ENCODE measurements at places on chromosomes 11 and 22. TPM values are rescaled to one million over a fixed set of nuclear protein-coding genes. Genes with fewer than 3 reads are reported as not detected.

Gene OR52I1
- total RNA-seq, result not detected

GRCh38 chr22:24823787-24824186 lies 17.8 kb downstream of the SGSM1 start:
- H3K27me3 ChIP-seq, result no peaks in the 10 kb centered on the region
- no peak overlapping the region for H3K27ac ChIP-seq
- no peak overlapping the region for H3K4me3 ChIP-seq

GRCh38 chr11:109845437-109845836 lies 247.8 kb upstream of the ZC3H12C start:
- H3K27me3 ChIP-seq, result no peaks in the 10 kb centered on the region
- no peaks in the 10 kb centered on the region for H3K36me3 ChIP-seq
- DNase-seq, result no peak
- no peak overlapping the region for H3K4me3 ChIP-seq
- H3K27ac ChIP-seq, result no peak overlapping the region
- no peaks in the 10 kb centered on the region for H3K4me1 ChIP-seq

DNA sequence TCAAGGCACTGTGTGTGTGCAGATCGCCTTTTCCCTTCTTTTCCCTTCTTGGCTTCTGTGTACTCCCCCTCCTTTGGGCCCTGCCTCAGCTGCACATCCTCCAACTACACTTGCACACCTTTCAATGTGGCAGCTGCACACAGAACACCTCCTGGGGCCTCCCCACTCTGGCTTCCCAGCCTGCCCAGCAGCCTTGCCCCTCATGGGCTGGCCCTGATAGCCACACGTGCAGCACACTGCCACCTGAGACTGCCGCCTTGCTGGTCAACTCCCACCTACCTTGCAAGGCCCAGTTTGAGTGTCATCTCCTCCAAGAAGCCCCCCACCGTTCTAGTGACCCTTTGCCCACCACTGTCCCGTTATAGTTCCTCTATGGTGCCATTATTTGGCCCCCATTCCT lies 77.3 kb upstream of the ARFGAP3 start:
- peaks cover 99% of the 10 kb centered on the region for H3K4me1 ChIP-seq
- peak overlapping the region; percentile 97 for H3K27ac ChIP-seq
- H3K27me3 ChIP-seq, result no peaks in the 10 kb centered on the region
- no peak for DNase-seq
- H3K4me3 ChIP-seq, result peak overlapping the region; percentile 9

- H3K27ac ChIP-seq, result peak overlapping the region; percentile 66
- H3K4me1 ChIP-seq, result peaks cover 52% of the 10 kb centered on the region
- H3K27me3 ChIP-seq, result no peaks in the 10 kb centered on the region
- peak overlapping the region; percentile 50 for H3K4me3 ChIP-seq
- no peaks in the 10 kb centered on the region for H3K36me3 ChIP-seq
- no peak for DNase-seq
Measured at GRCh38 chr11:128547946-128548648, 39.3 kb downstream of the ETS1 start.

Gene ROBO4
- 43.4 TPM for total RNA-seq

Gene CATSPERZ
- total RNA-seq, result not detected

GRCh38 chr11:111510311-111510710 lies 1.9 kb downstream of the BTG4 start:
- peaks cover 20% of the 10 kb centered on the region for H3K4me1 ChIP-seq
- H3K4me3 ChIP-seq, result no peak overlapping the region
- H3K36me3 ChIP-seq, result no peaks in the 10 kb centered on the region
- no peak overlapping the region for H3K27ac ChIP-seq
- peaks cover 34% of the 10 kb centered on the region for H3K27me3 ChIP-seq

Gene SERHL2
- 3.1 TPM for total RNA-seq

DNA sequence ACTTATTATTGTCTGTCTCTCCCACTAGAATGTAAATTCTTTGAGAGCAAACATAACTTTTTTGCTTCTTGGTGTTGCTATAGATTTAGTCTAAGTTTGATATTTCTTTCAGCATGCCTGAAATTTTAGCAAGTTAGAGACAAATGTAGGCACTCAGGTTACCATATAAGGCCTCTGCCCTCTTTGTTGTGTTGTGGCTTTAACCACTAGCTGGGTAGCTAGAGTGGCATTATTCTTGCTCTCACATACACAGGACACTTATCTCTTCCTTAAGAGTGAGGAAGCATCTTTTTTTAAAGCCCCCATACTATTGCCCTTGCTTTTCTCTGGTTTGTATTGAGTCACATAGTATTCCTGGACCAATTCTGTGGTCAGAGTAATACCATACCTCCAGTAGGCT lies 11.2 kb downstream of the ZBED5 start:
- no peaks in the 10 kb centered on the region for H3K27me3 ChIP-seq
- peaks cover 20% of the 10 kb centered on the region for H3K4me1 ChIP-seq
- DNase-seq, result no peak

Gene C22orf15
- 0.58 TPM for total RNA-seq

DNA sequence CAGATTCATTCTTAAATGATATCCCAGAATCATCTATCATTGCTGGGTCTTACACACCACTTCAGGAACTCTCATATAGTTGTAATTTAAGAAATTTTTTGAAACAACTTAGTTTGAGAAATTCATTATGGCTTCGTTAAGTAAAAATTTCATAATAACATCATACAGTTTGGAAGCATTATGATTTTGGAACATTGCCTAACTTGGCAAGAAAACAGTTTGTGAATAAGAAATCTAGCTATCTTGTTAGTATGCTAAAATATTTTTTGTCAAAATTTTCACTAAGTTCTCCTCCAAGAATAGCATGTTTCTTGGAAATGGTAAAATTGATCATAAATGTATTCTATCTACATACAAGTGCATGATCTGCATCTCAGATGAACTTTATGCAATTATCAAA lies 217.7 kb downstream of the CNTN5 start:
- no peaks in the 10 kb centered on the region for H3K27me3 ChIP-seq
- no peak for DNase-seq
- no peaks in the 10 kb centered on the region for H3K4me1 ChIP-seq

DNA sequence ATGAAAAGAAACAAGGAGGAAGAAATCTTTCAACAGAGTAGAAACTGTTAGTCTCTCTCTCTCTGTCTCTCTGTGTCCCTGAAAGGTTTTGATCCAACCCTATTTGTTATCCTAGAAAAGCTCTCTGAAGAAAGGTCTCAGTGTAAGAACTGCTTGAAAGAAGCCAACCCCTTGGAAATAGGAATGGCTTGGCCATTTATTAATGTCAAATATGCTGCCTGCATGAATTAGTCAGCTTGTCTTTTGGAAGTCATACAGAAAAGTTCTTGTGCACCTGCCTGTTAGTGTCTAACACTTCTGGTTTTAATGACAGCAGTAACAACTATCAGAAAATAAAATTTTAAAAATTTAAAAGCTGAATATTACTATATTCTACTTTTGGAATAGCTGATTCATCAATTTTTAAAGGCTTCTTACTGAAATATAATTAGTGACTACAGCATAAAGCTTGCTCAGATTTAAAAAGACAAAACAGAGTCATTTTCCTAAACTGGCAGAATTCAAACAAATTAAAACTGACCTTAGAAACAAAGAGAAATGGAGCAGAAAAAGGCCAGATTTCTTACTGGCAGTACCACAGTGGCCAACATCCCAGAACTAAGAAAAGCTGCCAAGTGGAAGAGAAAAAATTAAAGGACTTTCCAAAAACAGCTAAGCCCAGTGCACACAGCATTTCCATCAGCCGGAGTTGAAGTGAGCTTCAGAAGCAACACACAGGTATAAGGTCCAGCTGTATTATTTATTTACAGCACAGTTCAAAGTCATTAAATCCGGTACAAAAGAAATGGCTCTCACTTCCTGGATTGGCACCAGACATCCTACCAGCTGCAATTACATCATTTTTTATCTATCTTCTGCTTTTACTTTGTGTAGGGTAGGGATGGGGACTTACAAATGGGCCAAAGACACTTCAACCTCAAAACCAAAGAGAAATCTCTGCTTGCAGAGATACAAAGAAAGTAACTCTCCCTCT lies 76.3 kb downstream of the PRCP start:
- H3K4me1 ChIP-seq, result peaks cover 23% of the 10 kb centered on the region
- H3K27me3 ChIP-seq, result no peaks in the 10 kb centered on the region
- H3K4me3 ChIP-seq, result no peak overlapping the region
- no peak for DNase-seq

DNA sequence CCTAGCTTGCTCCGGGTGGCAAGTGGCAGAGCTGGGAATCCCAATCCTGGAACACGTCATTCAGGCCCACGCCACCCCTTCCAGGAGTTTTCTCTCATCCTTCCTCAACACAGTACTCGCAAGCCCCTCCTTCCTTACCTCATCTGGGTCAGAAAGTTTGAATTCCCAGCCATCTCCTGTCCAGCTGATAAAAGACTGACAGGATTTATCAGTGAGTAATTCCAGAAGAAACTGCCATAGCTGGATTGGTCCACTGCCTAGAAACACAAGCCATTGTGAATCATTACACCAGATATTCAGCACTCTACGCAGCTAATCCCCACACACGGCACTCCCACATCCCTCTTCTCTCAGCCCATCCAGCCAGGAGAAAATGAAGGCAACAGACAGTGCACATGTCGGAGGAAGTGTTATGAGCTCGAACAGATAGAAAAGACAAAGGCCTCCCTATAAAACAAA lies 124.0 kb downstream of the ETS1 start:
- no peak overlapping the region for H3K4me3 ChIP-seq
- peaks cover 58% of the 10 kb centered on the region for H3K4me1 ChIP-seq
- DNase-seq, result peak; percentile 81
- H3K36me3 ChIP-seq, result peaks cover 76% of the 10 kb centered on the region
- peak overlapping the region; percentile 70 for H3K27ac ChIP-seq

DNA sequence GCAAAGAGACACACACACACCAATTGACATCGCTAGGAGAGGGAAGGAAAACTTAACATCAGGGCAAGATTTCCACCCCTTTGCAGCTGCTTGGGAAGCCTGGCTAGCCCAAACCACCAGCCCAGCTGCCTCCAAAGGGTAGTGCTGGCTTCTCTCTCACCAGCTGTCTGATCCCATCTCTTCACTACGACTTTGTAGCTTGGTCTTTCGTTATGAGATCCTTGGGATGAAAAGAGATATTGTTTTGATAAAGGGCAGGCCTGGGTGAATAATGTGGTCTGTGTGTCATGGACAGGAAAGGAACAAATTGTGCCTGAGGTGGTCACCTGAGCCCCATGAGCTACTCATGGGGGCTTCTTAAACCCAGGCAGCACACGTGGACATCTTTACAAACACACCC lies 101.9 kb downstream of the ARL14EP start:
- no peak for DNase-seq
- no peak overlapping the region for H3K4me3 ChIP-seq
- no peak overlapping the region for H3K27ac ChIP-seq

GRCh38 chr11:125517116-125517770 lies 21.2 kb upstream of the FEZ1 start:
- H3K36me3 ChIP-seq, result no peaks in the 10 kb centered on the region
- H3K27me3 ChIP-seq, result no peaks in the 10 kb centered on the region
- DNase-seq, result no peak
- no peak overlapping the region for H3K27ac ChIP-seq
- H3K4me1 ChIP-seq, result no peaks in the 10 kb centered on the region

GRCh38 chr11:74680703-74681531 lies 50.3 kb downstream of the CHRDL2 start:
- H3K27ac ChIP-seq, result peak overlapping the region; percentile 80
- DNase-seq, result no peak
- no peaks in the 10 kb centered on the region for H3K27me3 ChIP-seq
- H3K36me3 ChIP-seq, result no peaks in the 10 kb centered on the region
- no peak overlapping the region for H3K4me3 ChIP-seq
- H3K4me1 ChIP-seq, result peaks cover 61% of the 10 kb centered on the region

- no peaks in the 10 kb centered on the region for H3K27me3 ChIP-seq
- no peak for DNase-seq
- H3K4me3 ChIP-seq, result no peak overlapping the region
- no peaks in the 10 kb centered on the region for H3K36me3 ChIP-seq
- peaks cover 61% of the 10 kb centered on the region for H3K4me1 ChIP-seq
Measured at GRCh38 chr11:64094463-64095260, 58.9 kb downstream of the FLRT1 start.

- DNase-seq, result no peak
- H3K4me3 ChIP-seq, result no peak overlapping the region
- H3K27ac ChIP-seq, result no peak overlapping the region
Measured at GRCh38 chr11:104451197-104451893, 287.4 kb upstream of the PDGFD start.

Gene PRRG4
- total RNA-seq, result 2.8 TPM

DNA sequence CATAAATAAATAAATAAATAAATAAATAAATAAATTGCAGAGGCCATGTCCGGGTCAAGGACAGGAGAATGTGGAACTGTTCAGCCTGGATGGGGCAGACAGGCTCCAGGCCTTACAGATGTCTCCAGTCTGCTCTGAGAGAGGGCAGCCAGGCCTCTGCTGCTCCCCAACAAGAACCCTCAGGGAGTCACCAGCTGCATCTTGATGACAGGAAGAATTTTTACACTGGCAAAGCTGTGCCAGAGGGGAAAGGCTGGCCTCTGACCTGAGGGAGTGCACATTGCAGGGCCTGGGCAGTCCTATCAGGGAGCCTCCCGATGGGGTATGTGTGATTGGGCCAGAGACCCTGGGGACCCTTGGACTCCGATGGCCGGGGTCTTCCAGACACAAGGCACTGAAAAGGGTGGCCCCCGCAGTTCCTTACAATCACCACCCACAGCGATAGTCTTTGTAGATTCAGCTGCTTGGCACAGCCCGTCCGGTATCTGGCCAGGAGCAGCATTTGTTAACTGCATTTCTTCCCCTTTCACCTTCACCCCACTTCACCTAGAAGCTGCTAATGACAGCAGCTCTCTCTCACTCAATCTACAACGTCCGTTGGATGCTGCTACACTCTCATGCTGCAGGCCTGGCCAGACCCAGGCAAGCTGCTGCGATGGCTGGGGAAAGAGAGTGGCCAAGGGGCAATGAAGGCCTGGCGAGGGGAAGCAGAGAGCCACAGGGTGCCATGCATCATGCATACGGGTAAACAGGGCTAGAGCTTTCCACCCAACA lies 8.1 kb downstream of the MOGAT2 start:
- no peaks in the 10 kb centered on the region for H3K27me3 ChIP-seq
- H3K27ac ChIP-seq, result no peak overlapping the region
- DNase-seq, result no peak
- H3K4me1 ChIP-seq, result no peaks in the 10 kb centered on the region

DNA sequence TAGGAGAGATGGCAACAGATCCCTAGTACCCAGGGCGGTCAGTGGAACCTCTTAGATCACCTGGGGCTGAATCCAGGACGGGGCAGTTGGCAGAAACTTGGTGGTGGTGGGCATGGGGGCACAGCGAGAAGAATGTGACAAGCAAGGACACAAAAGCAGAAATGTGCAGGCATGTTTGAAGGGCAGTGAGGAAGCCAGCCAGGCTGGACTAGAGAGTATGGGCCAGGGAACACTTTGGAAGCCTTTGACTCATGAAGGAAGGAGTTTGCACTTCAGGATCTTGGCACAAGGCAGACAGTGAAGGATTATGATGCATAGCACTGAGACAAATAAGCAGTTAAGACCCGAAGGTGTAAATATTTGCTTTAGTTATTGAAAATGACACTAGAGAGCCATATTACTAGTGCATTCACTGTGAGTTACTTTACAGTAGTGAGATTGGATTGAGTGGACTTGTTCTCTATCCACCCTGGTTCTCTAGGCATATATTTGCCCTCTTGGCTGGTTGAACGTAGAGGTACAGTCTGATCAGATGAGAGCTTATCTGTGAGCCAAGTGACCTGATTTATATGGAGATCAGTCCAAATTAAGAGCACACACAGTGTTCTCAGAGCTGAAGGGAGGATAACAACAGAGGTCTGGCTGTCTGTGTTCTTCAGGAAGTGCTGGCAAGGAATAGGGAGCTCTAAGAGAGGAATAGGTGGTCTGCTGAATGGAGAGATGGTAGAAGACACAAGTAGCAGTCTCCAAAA lies 210.4 kb downstream of the SNX19 start:
- no peaks in the 10 kb centered on the region for H3K27me3 ChIP-seq
- DNase-seq, result peak; percentile 60
- H3K4me1 ChIP-seq, result no peaks in the 10 kb centered on the region
- H3K36me3 ChIP-seq, result no peaks in the 10 kb centered on the region
- no peak overlapping the region for H3K4me3 ChIP-seq

Measured in esophagus muscularis mucosa (tissue), 4 donors.